ENCODE measurements at places on chromosomes 12 and 14.

- no peak for DNase-seq
Measured at GRCh38 chr12:54021432-54022013, 6.7 kb upstream of the HOXC6 start.

DNA sequence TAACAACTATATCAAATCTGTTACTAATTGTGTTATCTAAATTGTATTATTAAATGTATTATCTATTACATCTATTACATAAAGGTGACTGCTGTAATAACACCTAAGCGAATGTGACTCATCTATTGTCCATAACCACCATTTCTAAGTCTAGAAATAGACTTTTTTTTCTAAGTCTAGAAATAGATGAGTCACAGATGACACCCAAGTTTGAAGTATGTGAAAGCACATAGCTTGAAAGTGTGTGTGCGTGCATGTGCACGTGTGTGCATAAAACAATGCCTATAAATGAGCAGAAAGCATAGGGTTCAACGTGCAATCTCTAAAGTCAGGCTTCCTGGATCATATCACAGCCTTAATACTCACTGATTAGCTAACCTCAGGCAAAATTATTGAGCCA, 451.3 kb upstream of the USP15 start:
- DNase-seq, result no peak

DNA sequence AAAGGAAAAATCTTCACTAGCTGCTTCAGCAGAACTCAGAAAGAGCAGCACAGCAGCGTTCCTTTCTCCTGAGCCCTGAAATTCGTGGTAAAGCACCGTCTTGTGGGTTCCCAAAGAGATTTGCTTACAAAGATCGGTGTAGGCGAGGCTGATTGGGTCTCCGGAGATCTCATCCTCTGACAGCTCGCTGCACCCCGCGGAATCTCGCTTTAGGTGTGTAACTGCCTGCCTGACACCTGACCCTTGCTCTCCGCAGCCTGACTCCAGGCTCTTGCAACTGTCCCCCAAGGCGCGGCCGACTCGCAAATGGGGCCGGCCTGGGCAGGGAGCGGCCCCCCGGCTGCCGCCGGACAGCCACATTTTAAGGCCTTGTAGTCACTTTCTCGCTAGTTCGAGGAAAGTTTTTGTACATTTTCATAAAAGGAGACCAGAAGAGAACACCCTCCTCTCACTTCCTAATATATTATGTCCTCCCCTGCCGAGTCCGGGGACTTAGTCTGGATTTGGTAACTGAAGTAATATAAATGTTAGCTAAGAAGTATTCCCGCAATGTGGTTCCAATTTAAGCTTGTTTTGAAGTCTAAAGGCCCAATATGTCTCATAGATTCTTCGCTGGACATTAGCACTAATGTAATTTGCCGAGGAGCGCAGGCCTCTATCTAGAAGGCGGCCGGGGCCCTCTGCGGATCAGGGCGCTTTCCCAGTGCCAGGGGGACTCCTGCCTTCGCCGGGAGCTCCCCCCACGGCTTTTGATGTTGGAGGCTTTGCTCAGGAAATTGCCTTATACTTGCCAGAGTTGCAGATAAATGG, 177.3 kb upstream of the CDKN3 start:
- DNase-seq, result no peak

DNA sequence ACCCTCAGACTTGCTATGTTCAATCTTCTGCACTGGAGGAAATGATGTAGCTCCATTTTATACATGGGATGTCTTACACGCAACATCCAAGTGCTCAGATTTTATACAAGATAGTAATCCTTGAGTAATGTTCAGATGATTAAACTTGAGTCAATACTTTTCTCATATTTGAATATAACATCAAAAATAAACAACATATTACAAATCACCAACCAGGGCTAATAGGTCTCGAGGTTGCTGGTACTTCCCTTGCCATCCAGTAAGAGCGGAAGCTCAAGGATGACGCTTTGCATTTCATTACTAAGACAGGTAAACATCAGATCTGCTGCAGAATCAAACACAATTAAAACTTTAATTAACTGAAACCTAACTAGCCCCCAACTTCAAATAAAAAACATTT, 97.3 kb downstream of the FOXN3 start:
- DNase-seq, result no peak

All from tibial nerve (tissue), 4 donors.